ENCODE measurements at places on chromosomes 1 and 21.

DNA sequence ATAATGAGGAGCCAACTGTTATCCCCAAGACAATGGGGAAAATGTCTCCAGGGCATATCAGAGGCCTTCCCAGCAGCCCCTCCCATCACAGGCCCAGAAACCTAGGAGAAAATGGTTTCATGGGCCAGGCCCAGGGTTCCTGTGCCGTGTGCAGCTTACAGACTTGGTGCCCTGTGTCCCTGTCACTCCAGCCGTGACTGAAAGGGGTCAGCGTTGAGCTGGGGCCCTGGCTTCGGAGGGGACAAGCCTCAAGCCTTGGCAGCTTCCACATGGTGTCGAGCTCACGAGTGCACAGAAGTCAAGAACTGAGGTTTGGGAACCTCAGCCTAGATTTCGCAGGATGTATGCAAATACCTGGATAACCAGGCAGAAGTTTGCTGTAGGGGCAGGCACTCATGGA is 18.1 kb downstream of the SIPA1L2 start:
- ATAC-seq: no peak

GRCh38 chr1:202105571-202106339 is 17.0 kb upstream of the GPR37L1 start:
- ATAC-seq: no peak

- ATAC-seq: no peak
Observed at GRCh38 chr1:8394456-8395321, 76.8 kb downstream of the SLC45A1 start.

DNA sequence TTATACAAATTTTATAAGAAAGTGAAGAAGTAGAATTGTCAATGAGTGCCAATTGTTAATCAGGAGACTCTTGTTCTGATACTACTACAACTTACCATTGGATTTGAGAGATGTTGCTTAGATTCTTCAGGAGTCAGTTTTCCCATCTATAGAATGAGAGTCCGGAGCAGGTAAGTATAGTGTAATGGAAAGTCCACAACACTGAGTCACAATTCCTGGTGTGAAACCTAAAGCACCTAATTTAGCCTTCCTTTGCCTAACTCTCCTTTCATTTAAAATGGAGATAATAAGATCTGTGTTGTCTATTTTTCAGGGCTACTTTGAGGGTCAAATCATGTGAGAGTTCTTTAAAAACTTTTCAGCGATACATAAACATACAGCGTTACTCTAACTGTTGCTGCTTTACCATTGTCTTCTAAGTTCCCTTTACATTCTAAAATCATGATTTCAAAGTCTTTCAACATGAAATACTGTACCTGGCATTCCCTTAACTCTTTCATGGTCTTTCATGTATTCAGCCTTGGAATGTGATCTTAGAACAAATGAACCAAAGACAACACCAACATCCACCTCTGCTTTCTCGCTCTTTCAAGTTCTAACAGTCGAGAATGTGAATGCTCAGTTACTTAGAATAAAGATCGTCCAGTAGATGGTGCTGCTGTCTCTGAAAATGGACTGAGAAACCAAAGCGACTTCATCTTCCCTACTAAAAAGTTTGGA is 90.9 kb downstream of the SLC30A10 start:
- ATAC-seq: no peak

GRCh38 chr1:165487921-165488320 is 43.0 kb upstream of the RXRG start:
- ATAC-seq: no peak

DNA sequence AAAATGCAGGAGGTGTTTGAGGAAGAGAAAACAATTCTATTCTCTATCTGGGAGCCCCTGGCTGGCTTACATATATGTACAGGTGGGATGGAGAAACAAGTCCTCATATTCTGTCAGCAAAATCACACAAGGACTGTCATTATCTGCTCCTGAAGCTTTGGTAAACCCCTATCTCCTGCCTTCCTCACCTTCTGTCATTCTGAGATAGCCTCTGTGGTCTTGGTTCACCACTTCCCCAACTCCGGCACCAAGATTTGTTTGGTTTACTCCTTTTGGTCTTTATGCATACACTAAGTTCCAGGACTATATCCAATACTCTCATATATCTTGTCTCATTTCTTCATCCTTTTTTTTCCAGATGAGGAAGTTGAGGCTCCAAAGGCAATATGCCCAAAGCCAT is 551.1 kb downstream of the PLPP3 start:
- ATAC-seq: peak; percentile 27

DNA sequence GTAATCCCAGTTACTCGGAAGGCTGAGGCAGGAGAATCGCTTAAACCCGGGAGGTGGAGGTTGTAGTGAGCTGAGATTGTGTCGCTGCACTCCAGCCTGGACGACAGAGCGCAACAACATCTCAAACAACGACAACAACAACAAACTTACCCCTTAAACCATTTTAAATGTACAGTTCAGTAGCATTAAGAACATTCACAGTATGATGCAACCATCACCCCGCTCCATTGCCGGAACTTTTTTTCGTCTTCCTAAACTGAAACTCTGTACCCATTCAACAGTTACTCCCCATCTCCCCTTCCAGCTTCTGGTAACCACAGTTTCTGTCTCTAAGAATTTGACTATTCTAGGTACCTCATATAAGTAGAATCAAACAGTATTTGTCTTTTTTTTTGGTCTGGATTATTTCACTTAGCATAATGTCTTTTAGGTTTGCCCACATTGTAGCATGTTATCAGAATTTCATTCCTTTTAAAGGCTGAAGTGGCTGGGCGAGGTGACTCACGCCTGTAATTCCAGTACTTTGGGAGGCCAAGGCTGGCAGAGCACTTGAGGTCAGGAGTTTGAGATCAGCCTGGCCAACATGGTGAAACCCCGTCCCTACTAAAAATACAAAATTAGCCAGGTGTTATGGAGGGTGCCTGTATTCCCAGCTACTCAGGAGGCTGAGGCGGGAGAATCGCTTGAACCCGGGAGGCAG is 19.6 kb downstream of the CA6 start:
- no peak for ATAC-seq

GRCh38 chr1:206682111-206682510 is 2.6 kb upstream of the MAPKAPK2 start:
- peak; percentile 46 for ATAC-seq

- ATAC-seq: no peak
Observed at GRCh38 chr21:46093668-46094400, 4.1 kb upstream of the COL6A2 start.

- no peak for ATAC-seq
Observed at GRCh38 chr1:161905269-161905884, 118.3 kb downstream of the OLFML2B start.

DNA sequence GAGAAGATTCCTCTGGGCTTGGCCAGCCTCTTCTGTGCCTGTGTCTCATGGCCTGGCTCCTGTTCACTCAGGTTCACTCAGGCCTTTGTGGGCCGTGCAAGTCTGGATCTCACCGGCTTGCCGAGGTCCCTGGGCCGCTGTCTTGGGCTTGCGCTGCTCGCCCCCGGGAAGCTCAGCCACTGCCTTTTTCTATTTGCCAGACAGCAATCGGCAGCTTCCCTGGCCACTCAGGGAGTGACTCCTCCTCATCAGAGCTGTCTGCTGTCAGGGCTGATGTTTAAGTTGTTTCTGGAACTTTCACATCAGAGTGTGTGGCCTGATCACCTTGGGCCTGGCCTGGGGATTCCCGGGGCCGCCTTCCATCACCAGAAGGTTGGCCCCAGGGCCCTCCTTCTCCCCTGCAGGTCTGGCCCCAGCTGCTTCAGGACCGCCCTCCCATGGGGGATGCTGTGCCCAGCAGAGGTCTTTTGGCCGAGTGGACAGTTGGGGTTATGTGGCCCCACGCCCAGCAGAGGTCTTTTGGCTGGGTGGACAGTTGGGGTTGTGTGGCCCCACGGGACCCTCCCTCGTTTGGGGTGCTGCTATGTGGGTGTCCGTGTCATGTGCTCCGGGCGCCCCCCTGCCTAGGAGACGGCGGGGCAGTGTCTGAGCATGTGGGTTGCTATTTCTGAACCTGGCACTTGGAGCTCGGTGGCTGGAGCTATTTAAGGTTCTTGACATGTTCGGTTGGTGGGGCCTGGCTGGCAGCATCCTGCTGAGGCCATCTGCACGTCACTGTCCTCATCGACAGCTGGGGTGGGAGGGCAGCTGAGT is 12.5 kb downstream of the SLX9 start:
- ATAC-seq: peak; percentile 5

Data from stimulated activated memory B cell treated with anti-CD40 and anti-IgM and Interleukin-4, amounts not matched to agents 10 μg/mL and 1 μg/mL and 100 μg/mL, for 72 hours (primary cell).